Motor neuron (in vitro differentiated cells): ENCODE measurements at places on chromosomes 3 and 15.

GRCh38 chr3:100725935-100726513, 16.7 kb downstream of the TFG start:
- ATAC-seq: no peak

- ATAC-seq: no peak
Measured at GRCh38 chr3:171977441-171977840, 61.9 kb upstream of the FNDC3B start.

DNA sequence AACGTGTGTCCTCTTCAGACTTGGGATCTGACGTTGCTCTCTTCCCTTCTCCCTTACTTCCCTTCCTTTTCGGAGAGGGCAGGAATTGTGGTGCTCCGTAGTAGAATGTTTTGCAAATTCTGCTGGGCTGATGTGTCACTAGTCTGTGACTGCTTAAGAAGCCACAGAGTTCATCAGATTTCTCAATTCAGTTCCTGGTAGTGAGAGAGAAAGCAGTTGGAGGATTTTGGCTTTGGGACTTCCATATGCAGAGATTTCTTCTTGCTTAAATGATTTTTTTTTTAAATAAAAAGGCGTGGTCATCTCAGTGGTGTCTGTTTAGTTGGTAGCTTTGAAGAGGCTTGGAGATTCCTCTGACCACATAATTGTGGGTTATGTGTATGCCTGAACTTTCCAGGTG, 10.1 kb downstream of the CEMIP start:
- ATAC-seq: no peak

- ATAC-seq: no peak
Measured at GRCh38 chr15:73867426-73867825, 5.9 kb upstream of the TBC1D21 start.

DNA sequence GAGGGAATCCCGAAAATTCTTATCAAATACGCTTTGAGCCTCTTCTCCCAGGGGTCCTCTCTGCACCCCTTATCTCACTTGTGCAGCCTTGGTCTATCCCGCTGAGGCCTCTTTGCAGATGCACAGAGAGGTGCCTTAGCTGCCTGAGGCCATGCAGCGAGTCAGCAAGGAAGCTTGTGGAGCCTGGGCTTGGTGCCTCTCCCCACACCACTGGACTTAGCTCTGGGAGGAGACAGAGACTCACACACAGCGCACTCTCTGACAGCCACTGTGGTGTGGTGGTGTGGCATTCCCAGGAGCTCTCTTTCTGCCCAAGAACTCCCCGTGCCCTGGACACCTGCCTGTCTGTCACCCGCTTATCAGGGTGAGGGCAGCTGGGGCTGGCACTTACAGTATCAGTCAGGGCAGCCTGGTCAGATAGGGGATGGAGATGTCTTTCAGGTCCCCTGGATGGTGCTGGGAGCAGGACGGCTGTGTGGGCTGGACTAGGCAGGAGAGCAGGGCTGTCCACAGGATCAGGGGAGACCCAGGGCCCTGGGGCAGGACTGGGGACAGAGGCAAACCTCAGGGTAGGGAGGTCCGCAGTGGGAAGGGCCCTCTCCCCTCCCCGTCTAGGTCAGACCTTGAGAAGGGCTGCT, 10.2 kb upstream of the LINGO1 start:
- ATAC-seq: peak; percentile 16

DNA sequence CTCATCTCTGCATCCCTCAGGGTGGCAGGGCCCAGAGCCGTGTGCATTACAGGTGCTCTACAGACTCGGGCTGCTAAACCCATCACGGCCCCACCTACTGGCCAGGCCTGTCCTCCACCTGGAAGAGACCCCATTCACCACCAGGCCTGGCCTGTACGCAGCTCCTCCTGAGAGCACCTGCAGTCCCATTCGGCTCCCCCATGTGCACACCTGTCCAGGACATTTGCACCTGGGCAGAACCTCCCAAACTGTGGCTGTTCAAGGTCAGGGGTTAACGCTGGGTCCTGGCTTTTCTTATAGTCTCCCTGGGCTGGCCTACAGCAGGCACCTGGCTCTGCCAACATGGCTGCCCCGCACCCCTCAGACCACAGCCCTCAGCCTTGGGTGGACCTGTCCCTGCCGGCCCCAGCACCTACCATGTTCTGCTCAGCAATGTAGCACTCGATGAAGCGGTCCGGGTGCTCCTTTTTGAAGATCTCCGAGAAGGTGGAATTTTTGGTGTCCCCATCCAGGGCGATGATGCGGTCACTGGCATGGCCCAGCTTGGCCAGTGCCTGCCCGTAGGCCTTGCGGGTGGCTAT, 25.7 kb downstream of the TKT start:
- ATAC-seq: no peak

DNA sequence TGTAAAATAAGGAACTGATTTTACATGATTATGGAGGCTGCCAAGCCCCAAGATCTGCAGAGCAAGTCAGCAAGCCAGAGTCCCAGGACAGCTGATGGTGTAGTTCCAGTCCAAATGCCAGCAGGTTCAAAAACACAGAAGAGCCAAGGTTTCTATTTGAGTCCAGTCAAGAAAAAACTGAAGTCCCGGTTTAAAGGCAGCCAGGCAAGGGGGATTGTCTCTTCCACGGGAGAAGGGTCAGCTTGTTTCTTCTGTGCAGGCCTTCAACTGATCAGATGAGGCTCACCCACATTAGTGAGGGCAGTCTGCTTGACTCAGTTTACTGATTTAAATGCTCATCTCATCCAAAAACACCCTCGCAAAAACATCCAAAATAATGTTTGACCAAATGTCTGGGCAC, 246.2 kb downstream of the PLCL2 start:
- no peak for ATAC-seq

DNA sequence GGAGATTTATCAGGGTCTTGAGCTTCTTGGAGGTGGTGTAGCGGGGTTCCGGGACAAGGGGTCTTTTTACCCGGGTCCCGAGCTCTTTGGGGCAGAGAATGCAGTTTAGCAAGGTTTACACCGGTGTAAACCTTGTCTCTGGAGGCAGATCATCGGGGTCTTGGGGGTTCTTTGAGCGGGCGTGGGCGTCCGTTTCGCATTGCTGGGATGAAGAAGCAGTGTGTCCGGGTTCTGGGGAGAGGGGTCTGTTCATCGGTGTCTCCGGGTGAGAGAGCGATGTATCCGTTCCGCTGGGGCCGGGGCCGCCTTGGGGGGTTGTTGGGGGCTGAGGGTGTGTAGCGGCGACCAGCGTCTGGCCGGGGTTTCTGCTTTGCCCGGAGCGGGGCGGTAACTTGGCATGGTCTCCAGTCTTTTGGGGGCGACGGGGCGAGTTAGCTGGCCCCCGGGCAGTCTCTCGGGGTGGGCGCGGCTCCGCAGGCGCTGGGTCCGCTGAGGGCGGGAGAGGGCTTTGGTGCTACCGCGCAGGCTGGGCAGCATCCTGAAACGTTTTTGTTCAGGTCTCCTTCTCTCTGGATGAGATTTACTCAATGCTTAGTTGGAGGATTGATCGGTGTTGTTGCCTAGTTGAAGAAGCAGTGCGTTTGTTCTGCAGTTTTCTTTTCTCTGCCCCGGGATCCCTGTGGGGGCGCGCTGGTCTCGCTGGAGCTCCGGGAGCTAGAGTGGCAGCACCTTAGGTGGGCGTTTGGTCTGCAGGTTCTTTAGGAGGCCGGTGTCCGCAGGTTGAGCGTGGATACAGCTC, 843 bp downstream of the GLCE start:
- peak; percentile 2 for ATAC-seq

GRCh38 chr3:56680054-56680580, 2.9 kb downstream of the TASOR start:
- no peak for ATAC-seq

- no peak for ATAC-seq
Measured at GRCh38 chr3:187777331-187777941, 32.2 kb upstream of the BCL6 start.

GRCh38 chr15:81111018-81111417, 23.1 kb upstream of the CFAP161 start:
- ATAC-seq: no peak

DNA sequence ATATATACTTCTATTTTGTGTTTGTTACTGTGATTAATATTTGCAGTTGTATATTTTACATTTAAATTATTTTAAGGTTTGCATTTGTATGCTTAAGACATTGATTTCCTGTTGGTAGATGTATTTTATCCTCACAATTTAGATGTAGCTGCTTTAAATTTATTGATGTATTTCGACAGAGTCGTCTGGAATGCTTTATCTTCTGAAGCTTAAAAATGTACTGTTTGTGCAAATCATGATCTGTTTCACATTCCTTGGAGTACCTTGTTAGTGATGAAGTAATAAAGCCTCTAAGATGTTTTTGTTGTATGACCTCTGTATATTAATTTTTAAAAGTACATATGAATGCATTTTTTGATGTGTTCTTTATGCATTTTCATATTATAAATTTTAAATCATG, 1.9 kb downstream of the CHD2 start:
- no peak for ATAC-seq

DNA sequence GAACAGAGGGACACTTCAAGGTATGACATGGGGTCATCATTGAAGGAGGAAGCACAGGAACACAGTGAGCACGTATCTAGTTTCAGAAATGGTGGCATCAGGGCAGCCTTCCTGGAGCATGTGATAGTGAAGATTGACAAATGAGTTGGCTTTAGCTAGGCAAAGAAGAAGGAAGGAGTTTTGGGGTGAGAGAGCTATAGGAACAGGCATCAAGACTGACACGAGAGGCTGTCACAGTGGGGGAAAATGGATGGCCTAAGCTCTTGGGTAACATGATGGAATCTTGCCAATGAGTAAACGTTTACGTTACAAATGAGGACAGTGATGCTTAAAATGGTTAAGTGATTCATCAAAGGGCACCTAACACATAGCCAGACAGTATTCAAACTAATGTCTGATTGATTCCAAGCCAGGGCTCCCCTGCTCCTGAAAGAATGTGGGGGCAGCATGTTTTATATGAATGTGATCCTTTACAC, 23.1 kb upstream of the GPR171 start:
- ATAC-seq: no peak

DNA sequence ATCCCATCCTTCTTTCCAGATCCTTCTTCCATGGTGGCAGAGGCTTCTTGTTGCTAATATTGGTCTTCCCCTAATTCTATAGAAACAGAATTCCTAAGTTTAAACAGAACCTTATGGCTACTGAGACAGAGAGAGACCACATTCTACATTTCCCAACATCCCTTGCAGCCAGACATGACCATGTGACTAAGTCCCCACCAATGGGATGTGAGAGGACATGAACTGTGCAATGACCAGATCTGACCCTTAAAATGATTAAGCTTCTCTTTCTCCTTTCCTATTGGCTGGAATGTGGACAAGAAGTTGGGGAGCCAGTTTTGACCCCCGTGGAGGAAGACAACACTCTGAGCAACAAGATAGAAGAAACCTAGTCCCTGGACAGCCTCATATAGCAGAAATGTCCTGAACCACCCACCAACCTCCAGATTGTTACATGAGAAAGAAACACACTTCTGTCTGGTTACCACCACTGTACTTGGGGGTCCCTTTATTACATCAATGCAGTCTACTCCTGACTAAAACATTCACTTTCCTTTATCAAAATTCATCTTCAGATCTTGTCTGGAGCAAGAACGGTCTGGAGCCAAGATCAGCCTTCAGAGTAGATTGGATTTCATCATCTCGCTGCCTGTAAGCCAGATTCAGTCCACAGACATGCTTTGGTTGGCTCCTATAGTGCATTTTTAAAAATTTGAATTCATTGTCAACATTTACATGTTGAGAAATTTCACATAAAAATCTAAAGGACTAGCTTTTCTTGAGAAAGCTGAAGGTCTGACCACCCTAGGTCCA, 183.9 kb downstream of the SHQ1 start:
- ATAC-seq: no peak

GRCh38 chr15:59200560-59200959, 6.1 kb upstream of the LDHAL6B start:
- ATAC-seq: peak; percentile 54

DNA sequence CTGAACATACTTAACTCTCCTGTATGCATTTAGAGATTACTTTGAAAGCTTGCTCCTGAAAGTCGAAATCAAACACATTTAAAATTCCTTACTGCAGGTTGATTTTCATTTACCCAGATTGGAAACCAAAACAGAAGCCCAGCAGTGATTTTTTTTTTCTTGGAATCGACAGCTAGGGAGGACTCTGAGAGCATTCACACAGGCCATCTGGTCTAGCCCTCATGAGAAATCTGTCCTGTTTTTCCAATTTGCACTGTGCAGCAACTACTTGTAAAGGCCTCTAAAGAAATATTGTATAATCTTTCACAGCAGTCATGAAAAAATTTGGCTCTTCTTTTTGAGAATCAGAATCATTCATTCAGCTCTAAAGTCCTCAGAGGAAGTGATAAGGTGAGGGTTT, 179.2 kb downstream of the KCNAB1 start:
- ATAC-seq: no peak

DNA sequence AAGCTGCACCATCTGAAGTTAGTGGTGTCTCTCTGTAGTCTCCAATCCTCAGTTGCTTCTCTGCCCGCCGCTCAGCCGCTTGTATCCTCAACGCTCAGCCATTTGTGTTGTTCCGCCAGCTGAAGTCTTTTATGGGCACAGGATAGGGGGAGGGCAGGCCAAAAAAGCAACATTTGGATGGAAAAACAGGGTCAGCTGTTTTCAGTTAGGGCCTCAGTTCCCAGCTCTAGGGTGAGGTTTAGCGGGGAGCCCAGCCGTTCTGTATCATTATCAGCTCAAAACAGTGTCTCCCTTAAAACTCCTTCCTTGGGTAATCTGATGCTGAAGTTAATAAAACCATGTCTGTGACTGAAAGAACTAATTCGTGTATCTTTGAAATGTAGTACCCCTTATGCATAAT, 329.5 kb upstream of the AZI2 start:
- ATAC-seq: no peak

GRCh38 chr3:152656972-152657355, 178.0 kb upstream of the P2RY1 start:
- peak; percentile 88 for ATAC-seq

DNA sequence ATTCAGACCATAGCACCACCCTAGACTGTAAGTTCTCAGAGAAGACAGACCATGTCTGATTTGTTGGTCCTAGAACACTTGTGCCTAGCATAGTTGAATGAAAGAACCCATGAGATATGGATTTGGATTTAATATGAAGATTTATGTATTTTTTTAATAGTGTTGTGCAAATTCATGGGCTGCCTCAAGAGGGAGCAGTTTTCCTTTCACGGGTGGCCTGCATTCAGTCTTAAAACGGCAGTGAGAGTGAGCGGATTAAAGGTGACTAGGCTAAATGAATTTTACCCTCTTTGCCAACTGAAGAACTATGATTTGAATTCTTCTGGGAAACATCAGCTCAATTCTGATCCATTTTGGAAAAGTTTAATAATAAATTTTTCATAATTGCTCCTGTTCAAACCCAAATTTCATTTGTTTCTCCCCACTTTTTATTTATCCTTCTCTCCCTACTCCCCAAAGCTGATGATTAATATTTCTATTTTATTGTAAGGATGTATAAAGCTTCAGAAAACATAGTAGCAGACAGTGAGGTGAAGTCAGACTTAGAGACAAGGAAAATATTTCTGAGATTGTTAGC, 67.3 kb downstream of the MORC1 start:
- no peak for ATAC-seq

GRCh38 chr3:168807448-168807847, 711.7 kb upstream of the GOLIM4 start:
- peak; percentile 70 for ATAC-seq

- ATAC-seq: peak; percentile 22
Measured at GRCh38 chr3:52333869-52334557, 17.9 kb downstream of the DNAH1 start.
